ENCODE measurements at places on chromosomes 7 and 10.

DNA sequence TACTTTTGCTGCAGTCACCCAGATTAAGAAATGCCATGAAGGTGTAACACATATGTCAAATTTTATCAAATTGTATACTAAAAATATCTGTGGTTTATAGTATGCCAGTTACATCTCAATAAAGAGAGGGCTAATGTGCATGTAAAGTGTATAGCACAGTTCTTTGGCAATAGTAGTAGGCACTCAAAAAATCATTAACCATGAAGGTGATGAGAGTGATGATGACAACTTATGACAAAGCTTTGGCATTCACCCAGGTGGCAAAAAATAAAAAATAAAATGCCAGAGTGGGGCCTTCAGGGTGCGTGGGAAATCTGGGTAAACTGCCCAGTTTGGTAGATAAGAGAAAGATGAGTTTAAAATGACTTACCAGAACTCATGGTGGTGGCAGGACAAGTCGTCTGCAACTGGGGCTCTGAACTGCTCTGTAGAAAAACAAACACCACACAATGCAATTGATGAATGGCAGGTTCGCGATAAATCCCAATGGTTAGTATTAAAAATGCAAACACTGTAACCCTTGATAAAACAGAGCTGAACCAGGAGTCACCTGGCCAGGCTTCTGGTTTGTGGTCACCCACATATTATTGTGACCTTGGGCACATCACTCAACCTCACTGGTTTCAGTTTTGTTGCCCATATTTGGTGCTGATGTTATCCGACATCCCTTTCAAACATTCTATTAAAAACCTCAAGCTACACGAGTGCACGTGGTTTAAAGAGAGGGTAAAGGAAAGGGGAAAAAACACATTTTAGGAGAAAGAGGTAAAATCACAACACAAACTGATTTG, 120.2 kb downstream of the SORBS1 start:
- no peak for DNase-seq

DNA sequence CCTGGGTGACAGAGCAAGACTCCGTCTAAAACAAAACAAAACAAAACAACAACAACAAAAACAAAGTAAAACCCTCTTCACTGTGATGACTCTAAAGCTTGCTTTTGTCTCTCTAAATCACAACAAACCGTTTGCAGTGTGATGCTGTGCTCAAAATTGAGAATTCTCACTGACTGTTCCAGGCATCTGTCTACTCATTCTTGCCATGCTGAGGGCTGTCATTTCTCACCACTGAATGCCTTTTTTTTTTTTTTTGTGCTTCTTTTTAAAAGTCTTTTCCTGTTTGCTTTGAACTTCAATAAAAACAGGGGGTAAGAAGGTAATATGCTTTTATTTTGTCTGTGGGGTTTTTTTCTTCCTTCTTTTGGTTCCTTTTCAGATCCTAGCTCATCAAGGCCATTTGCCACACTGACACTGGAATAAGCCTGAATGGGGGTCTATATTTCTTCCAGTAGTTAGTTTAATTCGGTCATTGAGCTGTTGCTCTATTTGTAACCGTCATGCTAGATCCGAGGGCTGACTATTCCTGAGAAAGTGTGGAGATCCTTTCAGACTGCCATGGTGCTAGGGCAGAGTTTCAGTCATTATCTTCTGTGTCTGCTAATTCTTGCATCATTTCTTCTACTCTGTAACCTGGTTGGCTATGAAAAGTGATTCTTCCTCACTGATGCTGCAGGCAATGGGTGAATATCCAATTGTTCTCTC, 10.6 kb downstream of the FAS start:
- DNase-seq, result no peak

DNA sequence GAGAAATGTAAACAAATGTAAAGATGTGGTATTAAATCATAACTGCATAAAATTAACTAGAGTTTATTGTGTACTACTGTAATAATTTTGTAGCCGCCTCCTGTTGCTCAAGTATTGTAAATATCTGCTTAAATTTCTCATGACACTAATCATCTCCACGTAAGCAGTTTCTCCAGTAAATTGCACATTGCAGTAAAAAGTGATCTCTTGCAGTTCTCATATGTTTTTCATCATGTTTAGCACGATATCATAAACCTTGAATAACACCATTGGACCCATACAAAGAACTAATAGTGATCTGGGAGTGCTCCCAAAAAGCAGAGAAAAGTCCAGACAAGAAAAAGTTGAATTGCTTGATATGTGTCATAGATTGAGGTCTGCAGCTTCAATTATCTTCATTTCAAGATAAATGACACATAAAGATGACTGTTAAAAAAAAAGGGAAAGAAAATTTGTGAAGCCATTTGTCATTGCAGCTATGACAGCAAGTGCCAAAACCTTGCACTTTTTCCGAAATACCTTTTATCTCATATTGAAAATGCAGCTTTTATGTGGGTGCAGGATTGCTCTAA, 15.3 kb downstream of the LIPA start:
- no peak for DNase-seq

DNA sequence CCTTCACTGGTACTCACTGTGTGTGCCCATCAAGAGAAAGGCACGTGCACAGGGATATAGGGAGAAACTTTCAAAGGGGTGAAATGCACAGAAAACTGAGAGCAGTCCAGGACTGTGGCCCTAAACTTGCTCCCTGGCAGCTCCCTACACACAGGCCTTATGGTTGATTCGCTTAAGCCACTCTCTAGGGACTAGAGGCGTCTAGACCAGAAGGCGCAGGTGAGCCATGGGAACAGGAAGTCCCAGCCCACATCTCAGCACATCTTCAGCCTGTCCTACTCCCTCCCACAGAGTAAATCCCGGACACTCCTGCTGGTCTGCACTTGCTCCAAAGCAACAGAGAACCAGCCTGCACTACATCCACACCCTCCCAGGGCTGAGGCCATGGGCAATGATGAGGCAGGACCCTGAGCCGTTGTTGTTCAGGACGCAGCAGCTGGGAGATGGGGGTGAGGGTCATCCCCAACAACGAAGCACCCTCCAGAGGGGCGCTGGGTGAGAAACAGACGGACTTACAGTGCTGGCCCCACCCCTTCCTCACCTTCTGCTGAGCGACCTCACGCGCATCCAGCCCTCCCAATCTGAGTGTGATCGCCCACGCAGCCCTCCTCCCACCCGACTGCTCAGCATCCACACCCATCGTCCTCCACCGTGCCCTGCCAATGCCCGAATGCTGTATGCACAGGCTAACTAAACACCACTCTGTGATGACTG, 109.3 kb downstream of the TNS3 start:
- no peak for DNase-seq

DNA sequence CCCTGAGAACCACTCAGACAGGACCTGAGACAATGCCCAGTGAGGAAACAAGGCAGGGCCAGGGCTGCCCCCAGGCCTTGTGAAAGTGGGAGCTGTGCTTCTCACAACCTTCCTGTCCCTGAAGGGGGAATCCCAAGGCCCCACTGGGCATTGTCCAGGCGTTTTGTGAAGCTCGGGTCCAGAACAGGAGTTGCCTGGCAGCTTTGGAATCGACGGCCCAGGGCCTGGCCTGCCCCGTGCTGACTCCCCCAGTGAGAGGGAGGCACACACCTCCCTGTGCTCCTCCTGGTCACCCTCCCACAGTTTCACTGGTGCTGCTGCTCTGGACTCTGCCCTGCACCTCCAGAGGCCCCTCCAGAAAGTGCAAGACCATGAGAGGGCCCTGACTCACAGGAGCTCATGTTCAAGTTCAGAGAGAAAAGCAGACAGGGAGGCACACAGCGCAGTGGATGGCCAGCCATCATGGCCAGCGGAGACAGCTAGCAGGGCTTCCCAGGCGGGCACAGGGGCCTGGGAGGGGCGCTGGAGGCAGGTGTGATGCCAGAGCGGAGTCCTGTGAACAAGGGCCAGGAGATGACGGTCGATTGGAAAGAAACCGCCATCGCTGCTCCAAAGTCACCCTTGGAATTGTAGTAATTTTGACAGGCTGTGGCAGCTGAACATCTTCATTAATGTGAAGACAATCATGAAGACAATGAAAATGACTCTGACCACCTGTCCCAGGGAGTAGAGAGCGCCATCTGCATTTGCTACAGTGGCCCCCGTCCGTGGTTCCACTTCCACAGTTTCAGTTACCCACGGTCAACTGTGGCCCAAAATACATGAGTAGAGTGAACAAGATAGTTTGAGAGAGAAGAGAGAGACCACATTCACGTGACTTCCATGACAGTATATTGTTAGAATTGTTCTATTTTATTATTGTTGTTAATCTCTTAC, 103.7 kb downstream of the MKI67 start:
- no peak for DNase-seq

DNA sequence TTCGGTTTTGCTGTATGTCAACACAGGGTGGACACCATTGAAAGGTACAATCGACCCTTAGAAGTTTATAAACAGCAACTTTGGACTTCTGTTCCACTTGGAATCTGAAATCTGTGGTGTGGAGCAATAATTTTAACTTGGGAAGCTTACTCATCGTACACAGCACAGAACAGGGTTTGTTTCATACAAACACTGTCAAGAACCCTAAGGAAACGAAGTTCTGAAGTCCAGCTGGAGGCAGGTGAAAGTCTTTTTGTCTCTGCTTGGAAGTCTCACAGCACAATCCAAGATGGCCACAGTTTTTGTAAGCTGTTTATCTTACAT, 31.5 kb downstream of the NMT2 start:
- no peak for DNase-seq

DNA sequence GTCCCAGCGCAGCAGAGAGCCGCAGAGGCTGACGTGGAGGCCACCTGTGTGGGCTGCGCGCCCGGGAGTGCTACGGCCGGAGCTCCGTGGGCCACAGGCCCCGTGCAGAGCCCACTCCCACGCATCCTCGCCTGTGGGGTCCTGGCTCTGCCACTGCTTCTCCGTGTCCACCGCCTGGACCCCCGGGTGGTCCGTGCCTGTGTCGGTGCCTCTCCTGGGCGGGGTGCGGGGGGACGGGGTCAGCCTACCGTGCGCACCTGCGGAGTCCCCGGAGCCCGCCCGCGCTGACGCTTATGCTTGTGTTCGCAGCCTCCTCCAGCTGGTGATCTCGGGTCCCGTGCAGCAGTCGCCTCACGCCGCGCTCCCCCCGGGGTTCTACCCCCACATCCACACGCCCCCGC, 7.8 kb upstream of the ZNF853 start:
- DNase-seq, result no peak

DNA sequence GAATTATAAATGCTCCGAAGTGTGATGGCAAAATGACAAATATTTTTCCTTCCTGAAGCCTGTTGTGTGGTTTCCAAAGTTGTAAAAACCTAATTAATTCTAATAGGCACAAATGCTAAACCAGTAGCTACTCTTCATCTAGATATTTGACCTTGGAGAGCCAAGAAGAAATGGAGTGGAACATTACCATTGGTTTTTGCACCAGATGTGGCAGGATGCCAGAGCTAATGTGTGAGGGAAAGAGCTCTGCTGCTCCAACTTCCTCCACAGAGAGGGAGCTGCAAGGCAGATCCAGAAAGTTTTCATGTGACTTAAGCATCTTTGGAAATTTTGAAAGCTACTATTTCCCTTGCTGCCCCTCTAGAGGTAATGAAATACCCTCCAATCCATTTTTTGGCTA, 65.1 kb upstream of the HPS1 start:
- no peak for DNase-seq

DNA sequence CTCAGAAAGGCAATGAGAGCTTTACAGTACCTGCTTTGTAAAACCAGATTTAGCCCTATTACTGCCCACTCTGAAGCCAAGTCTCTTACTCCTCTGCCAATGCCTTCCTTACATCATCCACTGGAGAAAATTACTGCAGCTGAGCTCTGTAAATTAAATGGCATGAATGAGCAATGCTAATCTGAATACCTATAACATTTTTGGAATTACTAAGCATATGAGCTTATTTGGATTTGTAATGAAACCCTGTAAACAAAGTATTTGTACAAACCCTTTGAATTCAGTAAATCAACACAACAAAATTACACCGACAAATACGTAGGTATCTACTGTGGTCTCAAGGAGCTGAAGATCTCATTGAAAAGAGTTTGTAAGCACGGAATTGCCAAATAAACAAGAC, 12.1 kb upstream of the CCNY start:
- no peak for DNase-seq

DNA sequence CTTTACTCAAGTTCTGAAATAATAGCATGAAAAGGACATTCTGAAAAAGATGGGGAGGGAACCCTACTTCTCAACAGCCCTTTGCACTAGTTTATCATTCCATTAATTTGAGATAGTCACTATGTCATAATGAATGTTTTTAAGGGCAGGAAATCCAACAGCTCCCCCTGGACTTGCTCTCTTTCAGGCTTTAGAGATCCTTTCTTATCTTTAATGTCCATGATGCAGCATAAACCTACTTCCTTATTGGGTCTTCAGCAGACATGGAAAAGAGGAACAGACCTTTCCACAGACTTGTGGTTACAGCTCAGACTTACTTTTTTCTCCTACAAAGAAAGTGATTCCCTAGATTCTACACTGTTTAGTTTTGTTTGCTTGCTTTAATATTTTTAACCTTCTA, 87.3 kb downstream of the IDE start:
- DNase-seq, result no peak

DNA sequence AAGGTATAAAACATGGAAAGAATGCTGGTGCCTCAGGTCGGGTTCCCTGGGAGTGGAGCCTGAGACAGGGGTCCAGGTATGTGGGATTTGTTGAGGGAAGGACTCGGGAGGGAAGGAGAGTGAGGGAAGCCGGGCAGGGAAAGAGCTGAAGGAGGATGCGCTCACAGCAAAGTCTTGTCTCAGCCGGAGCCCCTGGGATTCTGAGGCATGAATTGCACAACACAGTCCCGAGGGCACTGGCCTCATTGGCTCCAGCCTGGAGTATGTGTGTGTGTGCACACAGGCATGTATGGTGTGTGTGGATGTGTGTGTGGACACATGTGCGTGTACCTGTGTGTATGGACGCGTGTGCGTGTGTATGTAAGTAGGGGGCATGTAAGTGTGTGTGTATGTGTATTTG, 87.4 kb downstream of the WDFY4 start:
- DNase-seq, result no peak

- DNase-seq, result no peak
Measured at GRCh38 chr10:113019692-113020474, 69.8 kb downstream of the TCF7L2 start.

DNA sequence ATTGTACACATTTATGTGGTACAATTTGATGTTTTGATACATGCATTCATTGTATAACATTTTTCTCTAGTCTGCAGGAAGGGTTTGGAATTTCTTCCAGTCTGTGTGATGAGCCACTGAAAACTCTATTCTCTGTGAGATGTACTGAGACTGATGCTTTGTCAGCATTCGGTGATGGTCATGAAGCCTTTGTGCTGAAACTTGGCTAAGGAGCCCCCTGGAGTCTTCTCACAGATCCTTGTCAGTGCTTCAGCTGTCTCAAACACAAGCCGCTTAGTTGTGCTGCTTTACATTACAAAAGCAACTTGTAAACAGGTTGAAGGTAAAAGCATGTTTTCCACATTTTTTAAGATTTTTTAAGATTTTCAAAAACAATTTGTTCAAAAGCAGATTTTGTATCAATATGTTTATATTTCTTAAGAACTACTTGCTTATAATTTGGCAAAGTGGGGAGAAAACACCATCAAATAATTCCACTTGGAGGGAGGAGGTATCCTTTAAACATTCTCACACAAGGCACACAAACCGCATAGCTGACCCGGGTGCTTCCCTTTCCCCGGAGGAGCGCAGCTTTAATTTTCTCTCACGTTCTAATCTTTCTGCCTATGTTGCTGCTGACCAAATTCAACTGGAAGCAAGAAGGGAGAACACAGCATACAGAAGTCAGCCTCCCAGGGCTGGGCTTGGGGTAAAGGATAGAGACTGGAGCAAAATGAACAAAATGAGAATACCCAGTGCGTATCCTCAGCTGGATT, 249.8 kb upstream of the VSTM2A start:
- DNase-seq, result no peak

GRCh38 chr7:120054376-120055100, 218.4 kb upstream of the KCND2 start:
- DNase-seq, result no peak

- no peak for DNase-seq
Measured at GRCh38 chr10:62830679-62831078, 14.5 kb upstream of the EGR2 start.

All from G401 (cell line).